NCI-H1105 treated with DMSO at 0.1 percent for 48 hours (cell line): ENCODE measurements at places on chromosomes 16 and 17.

DNA sequence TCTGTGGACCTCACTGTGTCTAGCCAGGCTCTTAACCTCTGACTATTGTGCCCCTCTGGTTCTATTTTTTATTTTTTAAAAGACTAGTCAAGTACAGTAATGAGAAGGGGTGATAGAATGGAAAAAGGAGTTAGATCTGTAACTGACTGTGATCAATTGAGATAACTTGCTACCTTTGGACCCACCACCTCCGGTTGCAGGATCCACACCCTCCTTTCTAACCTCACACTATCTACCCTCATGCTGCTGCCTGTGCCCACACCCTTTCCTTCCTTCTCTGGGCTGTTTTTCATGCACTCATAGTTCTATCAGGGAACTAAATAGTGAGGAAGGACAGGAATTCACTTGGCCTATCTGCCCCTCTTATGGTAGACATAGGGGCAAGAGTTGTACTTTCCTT, 172.3 kb downstream of the KATNIP start:
- DNase-seq = no peak

DNA sequence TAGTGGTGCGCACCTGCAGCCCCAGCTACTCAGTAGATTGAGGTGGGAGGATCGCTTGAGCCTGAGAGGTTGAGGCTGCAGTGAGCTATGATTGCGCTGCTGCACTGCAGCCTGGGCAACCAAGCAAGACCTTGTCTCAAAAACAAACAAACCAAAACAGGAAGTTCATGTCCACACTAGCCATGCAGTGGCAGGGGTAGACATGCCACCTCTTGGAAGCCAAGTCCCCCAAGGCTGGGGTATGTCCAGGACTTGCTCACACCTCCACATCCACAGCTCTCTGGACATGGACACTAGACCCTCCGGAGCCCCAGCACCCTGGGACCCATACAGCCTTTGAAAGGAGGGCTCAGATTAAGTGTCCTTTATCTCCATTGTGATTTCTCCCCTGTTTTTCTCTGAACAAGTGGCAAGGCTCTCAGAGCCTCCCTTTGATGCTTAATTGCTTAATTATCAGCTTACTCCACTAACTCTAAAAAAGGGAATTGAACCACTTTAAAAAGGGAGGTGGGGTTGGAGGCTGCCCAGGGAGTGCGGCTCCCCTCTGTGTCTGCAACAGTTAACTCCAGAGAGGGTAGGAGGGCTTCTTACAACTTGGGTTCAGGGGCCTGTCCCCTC, 424.6 kb upstream of the C16orf82 start:
- DNase-seq = peak; percentile 30

DNA sequence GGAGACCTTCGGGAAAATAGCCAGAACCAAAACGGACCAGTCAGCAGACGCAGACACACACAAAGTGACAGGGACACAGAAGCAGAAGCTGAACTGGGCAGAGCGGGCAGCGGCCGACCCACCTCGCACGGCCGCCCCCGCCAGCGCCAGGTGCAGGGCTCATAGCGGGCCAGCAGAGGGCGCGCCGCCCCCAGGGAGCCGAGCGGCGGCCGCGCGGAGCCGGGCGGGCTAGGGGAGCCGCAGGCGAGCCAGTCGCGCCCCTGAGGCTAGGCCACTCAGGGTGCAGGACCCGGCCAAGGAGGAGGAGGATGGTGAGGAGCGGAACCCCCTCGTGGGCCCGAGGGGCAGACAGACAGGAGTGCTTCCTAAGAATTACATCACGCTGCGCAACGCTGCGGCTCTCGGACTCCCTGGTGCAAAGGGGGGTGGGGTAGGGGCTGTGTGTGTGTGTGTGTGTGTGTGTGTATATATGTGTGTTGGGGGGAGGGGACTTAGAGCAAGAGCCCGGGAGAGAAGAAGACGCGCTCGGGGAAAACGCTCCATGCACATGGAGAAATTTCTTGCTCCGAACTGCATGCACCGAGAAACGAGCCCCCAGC, 913 bp upstream of the NOG start:
- DNase-seq = peak; percentile 65

DNA sequence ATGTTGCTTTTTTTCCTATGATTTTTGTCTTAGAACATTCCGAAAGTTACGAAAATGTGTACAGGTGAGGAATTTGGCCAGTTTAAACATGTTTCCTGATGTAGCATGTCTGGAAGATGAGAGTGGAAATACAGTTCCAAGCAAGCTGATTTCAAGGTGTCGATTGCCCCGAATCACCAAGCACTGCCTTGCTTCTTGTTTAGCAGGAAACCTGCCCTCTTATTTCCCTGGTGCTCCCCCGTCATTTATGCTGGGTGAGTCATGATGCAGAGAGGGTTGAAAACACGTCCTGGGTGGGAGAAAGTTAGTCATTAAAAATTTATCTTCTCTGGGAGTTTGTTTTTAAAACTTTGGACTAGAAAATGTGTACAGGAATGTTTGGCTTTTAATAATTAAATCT, 608.6 kb upstream of the EEF2KMT start:
- no peak for DNase-seq

DNA sequence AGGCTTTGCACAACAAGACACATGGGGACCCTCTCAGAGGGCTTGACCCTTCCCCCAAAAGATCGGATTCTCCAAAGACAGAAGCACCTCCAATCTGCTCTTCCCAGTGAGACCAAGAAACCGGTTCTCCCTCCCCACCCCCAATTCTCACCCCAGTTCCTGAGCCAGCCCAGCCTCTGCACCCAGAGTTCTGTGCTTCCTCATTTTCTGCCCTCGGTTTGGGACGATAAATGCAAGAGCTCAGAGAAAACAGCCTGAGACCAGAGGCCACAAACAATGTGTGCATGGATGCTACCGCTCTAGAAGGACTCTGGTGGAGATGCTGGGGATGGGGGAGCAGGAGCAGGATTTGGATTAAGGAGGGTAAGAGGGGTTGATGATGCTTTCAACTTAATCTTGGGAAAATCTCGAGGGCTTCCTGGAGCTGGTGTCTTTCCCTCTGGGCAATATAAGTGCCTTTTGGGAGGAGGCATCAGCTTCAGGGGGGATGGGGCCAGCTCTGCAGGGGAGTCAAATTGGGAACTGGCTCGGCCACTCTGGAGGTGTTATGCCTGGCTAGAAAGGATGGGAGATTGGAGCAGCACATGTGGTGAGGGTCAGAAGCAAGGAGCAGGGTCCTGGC, 6.0 kb downstream of the KRT15 start:
- no peak for DNase-seq

DNA sequence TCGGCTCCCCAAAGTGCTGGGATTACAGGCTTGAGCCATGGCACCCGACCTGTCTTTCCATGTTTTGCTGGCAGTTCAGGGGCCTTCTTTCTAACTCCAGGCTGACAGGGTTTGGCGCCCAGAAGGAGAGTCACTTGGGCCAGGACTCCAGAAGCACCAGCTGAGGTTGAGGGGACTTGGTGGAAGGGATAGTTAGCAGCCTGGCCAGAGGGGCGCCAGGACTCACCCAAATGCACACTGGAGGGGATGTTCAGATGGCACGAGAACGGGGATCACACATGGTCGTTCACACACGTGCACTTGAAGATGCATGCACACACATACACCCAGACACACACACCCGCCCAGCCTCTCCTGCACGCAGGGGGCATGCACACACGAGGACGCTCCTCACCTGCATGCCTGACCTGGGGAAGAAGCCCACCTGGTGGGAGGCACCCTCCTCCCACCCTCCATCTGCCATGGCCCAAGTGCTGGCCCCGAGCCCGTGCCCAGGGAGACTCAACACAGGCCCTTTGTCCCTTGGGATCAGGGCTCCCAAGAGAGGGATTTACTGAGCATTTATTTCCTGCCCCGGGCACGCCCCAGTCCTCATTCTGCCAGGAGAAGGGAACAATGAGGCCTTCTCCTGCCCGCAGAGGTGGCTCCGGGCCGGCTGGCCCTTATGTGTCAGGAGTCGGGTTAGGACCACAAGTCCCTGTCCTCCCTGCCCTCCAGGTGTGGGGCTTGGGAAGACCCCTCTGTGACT, 2.3 kb upstream of the PRSS21 start:
- no peak for DNase-seq

GRCh38 chr16:4936991-4937781, at the start of gene PPL:
Gene PPL (minus strand): TSS chr16:4937148. CDS start chr16:4937045, 103 bp downstream.
- peak; percentile 67 for DNase-seq

DNA sequence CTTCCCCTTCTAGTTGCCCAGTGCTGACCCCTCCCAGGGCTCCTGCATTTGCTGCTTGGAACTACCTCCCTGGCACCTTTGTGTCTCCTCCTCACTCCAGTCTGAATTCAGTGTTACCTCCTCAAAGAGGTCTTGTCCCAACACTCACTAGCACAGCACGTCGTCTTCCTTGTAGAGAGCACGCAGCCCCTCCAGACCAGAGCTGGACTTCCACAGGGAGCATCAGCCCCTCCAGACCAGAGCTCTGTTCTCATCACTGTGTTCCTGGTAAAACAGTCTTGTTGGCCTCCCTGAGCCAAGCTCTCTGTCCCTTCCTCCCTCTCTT, 27.8 kb upstream of the MGAT5B start:
- peak; percentile 0 for DNase-seq

GRCh38 chr16:11130978-11131665, 124.9 kb downstream of the SOCS1 start:
- no peak for DNase-seq

DNA sequence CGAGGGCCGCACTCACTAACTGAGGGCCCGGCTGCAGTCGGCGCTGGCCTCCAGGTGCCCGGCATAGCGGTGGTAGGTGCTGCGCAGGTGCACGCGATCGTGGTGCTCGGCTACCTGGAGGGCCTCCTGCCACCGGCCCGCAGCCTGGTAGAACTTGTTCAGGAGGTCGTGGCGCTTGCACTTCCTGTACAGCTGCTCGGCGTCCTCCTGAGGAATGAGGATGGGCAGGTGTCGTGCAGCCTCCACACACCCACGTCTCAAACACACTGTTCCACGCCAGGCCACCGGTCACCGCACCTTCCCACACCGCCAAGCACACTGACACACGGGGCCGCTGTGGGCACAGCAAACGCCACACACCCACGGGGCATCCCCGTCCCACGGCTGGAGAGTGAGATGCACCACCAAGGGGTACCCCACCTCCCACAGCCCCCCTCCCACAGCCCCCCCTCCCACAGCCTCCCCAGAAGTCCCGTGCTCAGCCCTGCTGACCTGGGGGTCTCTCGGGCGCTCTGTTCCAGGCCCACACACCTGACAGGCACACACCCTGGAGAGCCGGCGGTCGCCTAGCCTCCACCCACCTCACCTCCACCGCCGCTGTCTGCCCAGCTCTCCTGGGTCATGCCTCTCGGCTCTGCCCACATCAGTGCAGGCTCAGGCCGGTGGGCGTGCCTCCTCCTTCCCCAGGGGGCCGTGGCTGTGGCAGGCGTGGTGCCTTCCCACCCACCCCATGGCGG, 7.4 kb upstream of the TMEM204 start:
- DNase-seq = no peak

DNA sequence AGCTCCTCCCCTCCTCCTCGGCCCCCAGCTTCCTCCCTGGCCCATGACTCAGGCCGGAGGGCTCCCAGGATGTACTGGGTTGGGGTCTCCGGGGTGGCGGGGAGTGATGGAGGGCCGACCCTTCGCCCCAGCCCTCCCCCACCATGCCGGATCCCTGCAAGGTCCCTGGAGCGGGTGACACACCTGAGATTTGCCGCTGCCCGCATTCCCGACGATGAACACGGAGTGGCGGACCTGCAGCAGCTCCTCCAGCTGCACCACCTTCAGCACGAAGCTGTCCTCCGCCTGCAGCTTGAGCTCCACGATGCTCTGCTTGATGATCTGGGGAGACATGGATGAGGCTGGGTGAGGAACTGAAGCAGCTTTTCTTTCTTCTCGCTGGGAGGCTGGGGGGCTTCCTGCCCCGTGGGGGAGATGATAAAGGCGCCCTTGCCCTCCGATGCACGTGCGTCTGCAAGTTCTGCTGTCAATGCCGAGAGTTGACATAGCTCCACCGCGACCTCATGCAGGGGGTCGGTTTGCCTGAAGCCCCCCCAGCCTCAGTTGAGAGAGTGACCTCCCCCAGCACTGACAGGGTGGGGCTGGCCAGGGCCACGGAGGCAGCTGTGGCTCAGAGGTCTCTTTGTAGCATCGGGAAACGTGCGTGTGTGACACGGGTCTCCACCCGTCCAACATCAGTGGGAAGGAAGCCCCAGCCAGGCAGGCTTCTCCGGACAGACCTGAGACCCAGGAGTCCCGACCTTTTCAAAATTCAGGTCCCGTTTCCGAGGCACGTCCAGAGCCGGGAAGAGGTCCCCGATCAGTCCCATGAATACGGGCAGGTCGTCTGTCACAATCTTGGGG, 83.1 kb downstream of the DNAH17 start:
- no peak for DNase-seq

DNA sequence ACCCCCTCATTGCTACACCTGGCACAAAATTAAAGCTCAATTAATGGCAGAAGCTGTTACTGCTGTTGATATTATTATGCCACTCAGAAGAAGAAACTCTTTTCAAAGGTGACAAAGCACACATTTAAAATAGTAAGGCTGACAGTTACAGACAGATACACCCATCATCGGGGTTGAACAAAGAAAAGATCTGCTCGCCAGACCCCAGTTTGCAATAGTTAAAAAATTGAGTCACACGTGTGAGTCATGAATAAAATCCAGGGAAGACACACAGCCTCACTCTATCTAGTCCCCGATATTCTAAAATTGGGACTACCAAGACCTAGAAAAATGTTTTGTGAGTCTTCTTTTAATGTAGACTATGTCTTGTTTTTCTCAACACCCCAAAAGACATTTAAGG, 330.0 kb upstream of the SOX9 start:
- no peak for DNase-seq

GRCh38 chr16:27449434-27450195, 47.6 kb downstream of the IL21R start:
- no peak for DNase-seq

DNA sequence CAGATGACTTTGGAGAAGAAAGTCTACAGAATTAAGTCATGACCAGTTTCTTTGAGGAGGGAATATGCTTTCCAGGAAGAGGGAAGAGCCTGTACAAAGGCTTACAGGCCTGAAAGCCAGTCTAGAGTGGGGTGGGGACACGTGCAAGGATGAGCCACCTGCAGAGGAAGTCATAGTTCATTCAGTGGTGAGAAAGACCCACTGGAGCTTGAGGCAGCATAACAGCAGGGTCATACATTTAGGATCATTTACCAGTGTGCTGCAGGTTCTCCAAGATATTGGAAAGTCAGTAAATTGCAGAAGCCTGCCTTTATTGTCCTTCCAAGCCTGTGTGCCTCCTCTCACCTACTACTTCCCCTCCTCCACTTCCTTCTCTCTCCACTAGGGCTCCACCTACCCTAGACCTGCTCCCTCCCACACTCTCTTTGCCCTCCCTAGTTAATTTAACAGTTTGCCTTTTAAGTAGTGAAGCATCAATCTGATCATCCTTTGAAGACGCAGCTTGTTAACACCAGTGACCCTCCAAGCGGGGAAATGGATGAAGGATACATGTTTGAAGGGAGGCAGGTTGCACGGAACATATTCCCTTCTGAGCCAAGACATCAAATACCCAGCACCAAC, 40.2 kb downstream of the CDRT15 start:
- no peak for DNase-seq
